Frontal cortex (tissue), 4 donors: ENCODE measurements at places on chromosomes 12 and 14.

DNA sequence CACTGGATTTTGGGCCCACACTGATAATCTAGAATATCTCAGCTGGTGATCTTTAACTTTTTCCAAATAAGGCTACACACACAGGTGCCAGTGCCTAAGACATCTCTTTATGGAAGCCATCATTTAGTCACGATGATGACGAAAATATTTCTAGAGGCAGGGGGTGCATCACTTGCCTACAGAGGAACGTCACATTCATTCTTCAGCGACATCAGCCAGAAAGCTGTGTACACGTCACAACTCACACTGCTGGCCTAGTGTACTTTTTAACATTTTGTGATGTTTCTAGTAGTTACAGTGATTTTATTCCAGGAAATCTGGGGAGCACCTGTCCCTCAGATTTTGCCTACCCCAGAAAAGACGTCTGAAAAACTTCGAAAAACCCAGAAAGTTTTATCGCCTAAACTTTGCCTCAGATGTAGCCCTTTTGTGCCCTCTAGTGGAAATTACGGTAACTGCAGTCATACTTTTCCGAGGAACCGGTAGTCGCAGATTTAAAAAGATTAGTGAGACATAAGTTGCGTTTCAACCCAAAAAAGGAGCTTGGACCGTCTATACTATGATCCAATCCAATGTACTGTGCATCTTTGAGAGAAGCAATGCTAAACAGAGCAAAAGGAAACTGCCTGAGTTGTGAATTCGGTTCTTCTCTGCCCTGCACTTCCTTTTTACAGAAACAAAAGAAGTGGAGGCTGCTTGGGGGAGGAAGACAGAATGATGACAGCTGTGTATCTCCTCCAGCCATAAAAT, 64.3 kb upstream of the STON2 start:
- DNase-seq = peak; percentile 51

DNA sequence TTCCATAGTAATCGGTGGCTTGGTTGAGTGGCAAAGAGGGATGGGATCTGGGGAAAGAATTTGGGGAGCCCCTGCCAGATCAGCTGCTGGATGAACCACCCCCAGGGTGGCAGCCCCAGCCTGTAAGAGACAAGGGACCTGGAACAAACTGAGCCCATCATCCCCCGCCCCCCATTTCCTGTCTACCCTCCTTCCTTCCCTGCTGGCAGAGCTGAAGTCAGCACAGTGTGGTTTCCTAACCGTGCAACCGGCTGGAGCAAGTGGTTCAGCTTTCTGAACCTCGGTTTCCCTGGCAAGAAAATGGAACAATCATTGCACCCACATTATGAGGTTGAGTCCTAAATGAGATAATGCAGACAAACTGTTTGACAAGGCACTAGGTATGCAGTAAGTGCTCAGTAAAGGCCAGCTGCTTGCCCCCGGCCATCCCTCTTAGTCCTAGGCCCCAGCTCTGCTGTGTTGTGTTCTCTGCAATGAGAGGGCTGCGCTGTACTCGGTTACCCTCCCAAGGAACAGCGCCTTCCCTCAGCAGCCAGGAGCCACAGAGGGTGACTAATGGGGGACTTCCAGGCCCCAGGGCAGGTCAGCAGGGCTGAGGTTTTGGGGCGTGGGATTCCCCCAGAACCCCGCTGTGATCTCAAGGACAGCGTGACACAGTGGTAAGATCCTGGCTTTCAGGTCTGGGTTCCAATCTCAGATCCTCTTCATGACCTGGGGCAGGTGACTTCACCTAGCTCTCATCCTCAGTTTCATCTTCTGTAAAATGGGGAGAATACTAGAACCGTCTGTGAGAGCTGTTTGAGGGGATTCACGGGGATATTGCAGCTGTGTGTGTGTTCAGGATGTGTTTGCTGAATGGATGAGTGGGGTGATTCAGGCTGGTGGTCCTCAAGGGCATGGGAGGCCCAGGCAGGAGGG, 16.5 kb downstream of the SELPLG start:
- no peak for DNase-seq

- no peak for DNase-seq
Observed at GRCh38 chr12:11164384-11164783, 6.6 kb upstream of the SMIM10L1 start.

DNA sequence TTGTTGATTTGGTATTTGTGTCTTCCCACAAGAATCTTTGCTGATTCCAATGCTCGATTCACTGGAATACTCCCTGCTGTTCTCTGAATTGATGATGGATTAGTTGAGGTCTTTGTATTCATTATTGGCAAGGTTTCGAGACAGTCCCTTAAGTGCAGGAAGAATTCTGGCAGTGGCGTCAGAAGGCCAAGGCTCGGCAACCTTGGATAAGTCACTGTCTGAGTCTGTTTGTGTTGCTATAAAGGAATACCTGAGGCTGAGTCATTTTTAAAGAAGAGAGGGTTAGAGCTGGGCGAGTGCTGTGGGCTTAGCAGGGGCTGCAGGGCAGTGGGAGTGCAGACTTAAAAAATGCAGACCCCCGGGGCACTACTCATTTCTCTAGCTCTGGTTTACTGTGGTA, 56.9 kb downstream of the CHST11 start:
- DNase-seq = no peak

- DNase-seq = peak; percentile 77
Observed at GRCh38 chr12:124381456-124382296, 86.8 kb downstream of the RFLNA start.

GRCh38 chr12:30795410-30796312, 40.9 kb upstream of the CAPRIN2 start:
- DNase-seq = peak; percentile 34

DNA sequence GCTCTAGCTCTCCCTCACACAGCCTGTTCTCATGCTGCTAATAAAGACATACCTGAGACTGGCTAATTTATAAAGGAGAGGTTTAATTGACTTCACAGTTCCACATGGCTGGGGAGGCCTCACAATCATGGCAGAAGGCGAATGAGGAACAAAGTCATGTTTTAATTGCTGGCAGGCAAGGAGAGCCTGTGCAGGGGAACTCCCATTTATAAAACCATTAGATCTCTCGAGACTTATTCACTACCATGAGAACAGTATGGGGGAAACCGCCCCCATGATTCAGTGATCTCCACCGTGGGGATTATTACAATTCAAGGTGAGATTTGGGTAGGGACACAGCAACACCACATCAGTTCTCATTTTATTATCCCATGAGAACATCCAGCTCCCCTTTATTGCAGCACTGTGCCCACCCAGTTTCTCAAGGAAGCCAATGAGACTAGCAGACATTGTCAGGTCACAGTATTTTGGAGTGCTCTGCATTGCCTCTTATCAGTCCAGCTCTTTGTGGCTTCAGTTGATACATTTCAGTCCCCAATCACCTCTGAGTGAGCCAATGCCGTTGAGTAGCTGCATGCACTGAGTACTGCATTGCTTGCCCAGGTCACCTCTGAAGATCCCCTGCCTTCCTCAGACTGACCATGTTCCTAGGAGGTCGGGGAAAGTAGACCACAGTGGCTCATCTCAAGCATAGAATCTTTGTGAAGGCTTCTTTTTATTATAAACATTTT, 131.2 kb downstream of the CRADD start:
- no peak for DNase-seq

GRCh38 chr12:52488736-52489135, 4.3 kb downstream of the KRT6A start:
- DNase-seq = no peak
